CD4-positive, alpha-beta T cell treated with Interleukin-1 beta for 1 hour (primary cell): ENCODE measurements at places on chromosomes 12 and 14.

DNA sequence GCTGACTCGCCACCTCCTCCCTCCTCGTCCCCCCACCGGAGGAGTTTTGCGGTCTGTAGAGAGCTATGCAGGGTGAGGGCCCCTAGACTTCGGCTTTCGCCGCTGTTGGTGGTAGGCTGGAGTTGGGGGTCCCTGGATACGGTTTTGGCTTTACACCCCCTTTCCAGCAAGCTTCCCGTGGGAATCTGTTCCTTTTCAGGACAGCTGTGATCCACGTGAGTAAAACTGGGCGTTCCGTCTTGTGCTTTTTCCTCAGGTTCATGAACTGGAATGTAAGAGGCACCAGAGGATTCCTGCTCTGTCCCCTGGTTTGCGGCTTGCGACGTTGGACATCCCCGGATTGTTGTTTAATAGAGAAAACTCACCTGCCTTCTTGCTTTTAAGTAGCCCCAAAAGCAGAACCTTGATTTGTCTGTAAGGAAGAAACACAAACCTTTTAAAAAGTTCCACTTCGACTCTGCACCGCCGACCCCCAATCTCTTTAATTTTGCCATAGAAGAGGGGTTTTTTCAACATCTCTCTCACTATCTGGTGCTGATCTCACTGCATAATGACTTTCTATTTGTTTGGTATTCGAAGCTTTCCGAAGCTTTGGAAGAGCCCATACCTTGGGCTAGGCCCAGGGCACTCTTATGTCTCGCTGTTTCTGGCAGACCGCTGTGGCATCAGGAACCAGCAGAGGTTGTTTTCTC, 490 bp downstream of the PRORP start:
- no peak for DNase-seq

- DNase-seq, result no peak
Observed at GRCh38 chr14:92651758-92652406, 96.5 kb downstream of the LGMN start.

DNA sequence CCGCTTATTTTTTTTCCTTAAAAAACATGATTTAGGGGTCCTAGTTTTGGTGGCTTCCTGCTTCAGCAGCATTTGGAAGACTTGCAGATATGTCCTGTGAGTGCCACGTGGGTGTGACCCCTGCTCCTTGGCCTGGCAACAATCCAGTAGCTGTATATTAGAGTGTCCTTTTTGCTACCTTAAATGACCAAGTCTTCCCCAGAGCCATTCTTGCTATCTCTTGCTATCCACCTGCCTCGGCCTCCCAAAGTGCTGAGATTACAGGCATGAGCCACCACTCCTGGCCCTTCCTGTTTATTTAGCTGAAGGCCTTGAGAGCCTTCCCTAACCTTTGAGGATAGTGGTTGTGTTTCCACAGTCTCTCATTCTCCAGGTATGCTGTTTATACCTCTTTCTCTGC, 17.0 kb downstream of the TPCN1 start:
- no peak for DNase-seq

DNA sequence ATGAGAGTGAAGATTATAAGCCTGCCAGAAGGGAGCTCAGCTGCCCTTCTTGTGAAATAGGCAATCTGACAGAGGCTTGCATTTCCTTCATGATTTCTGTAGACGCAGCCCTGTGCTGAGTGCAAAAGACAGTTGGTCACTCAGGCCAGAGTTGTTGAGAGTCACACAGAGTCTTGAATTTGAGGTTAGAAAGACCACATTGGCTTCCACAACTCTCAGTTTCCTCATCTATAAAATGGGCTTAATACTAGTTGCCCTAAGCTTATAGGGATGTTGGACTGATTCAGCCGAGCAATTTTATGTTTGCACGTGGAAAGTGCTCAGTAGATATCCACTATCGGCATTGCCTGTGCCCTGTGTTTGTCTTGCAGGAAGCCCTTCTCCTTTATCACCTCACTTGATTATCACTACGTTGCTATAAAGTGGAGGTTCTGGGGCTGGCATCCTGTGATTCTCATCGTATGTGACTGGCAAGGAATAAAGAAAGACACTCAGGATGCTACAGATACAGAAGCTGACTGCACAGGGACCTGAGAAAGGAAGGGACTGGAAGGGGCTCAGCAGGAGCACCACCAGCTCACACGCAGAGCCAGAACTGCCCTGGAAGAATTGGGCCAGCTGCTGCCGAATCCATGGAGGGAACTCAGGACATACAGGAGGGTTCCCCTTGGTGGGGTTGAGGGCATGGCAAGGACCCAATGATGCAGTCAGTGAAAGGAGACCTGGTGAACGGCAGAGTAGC, 19.8 kb upstream of the SERPINA4 start:
- no peak for DNase-seq

DNA sequence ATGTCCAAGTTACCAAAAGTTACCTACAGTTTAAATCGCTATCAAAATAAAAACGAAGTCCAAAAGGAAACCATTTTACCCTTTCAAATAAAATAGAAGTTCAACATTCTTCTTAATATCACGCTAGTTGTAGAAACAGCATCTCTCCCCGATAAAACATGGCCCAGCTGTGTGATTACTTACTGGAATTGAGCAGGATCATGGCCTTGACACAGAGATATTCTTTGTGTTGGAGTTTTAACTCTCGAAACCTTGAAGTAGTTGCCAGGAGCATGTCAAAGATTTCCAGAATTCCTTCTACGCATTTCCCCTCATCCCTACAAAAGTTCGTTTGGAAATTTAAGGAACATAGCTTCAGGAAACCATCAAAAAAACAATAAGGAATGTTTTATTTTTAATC, 44.8 kb downstream of the ESR2 start:
- no peak for DNase-seq

DNA sequence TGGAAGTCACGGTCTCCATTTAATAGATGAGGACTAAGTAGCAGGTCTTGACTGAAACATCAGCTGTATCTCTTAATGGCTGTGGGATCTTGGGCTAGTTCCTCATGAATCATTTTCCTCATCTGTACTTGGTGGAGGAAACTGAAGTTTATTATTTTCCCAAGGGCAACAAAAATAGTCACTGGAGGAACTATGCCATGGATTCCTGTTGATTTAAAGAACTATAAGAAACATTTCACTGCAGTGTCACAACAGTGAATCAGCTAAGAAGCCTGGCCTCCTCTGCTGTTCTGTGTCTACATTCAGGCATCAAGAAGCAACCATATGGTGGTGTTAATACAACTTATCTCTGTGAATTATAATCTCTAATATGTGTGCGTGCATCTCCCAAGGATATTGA, 200.5 kb downstream of the STXBP6 start:
- no peak for DNase-seq

GRCh38 chr12:131077931-131078391, 124.3 kb downstream of the ADGRD1 start:
- no peak for DNase-seq

- no peak for DNase-seq
Observed at GRCh38 chr12:2138871-2139308, 86.1 kb downstream of the CACNA1C start.

- DNase-seq, result no peak
Observed at GRCh38 chr14:105664691-105665090, 138.3 kb downstream of the TMEM121 start.

DNA sequence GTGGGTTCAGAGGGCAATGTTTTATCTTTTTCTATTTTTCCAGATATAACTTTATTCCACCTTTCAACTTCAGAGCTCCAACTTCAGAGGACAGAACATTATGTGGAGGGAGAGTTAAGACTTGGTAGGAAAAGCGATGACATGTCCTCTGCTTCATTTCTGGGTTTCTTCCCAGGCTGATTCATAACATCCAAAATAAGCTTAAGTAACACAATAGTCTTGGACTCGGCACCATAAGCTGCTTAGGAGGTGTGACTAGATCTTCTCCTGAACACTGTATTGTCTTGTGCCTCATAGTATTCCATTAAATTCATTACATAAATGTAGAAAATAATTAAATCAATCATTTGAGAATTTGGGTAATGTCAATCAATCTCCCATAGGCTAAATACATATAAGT, 95.5 kb upstream of the PDE3A start:
- no peak for DNase-seq

DNA sequence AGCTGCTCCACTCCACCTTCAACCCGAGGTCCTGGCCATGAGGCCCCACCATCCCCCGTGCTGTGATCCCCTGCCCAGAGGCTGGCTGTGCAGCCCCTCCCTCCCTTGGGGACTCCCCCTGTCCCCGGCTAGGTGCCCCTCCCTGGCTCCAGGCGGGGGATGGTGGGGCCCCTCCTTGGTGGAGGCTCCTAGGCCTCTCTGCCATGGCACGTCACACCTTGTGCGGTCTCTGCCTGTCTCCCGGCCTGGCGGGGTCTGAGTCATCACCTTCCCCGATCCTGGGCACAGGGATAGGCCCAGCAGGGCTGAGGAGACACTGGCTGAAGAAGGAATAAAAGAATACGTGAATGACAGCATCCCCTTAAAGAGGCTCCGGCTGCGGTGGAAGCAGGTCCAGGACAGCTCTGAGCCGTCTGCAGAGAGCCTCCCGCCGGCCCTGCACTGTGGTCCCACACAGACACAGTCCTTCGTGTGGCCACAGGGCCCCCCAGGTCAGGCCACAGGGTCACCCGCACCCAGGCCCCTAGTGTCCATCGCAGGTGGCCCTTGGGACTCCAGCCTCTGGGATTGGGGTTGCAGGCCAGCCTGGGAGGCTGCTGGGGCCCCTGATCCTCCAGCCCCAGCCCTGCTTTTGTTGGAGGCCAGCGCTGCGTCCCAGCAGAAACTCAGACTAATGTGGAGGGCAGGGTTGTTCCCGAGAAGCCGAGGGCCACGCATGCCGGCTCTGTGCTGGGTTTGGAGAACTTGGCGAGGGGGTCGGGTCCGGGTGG, 43.6 kb downstream of the KIF26A start:
- DNase-seq, result no peak

DNA sequence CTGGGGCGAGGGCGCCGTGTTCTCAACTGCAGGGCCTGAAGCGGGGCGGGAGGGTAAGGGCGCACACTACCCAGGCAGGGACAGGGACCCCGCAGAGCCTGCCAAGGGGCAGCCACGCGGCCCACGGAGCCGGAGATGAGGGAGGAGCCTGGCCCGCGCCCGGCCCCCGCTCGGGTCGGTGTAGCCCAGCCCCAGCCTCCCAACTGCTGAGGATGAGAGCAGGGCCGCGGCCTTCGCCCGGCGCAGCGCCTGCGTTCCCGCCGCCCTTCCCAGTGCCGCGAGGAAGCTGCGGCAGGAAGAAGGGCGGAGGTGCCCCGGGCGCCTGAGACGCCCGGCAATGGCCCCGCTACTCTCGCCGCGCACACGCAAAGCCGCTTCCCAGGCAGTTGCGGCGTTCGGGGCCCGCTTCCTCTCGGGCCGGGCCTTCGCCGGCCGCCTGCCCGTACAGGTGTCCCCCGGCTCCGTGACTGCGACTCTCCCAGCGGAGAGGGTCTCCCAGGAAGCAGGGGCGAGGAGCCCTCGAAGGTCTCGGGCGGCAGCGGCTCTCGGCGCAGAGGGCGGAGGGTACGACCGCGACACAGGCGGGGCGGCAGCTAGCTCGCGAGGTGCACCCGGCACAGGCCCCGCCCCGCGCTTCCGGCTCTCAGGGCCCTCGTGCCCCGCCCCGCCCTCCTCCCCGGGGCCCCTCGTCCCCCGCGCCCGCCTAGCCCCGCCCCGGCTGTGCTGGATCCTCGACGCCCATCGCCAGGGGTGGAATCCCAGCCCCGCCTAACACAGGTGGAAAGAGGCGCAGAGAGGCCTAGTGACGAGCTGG, 24.8 kb upstream of the YY1 start:
- peak; percentile 91 for DNase-seq

DNA sequence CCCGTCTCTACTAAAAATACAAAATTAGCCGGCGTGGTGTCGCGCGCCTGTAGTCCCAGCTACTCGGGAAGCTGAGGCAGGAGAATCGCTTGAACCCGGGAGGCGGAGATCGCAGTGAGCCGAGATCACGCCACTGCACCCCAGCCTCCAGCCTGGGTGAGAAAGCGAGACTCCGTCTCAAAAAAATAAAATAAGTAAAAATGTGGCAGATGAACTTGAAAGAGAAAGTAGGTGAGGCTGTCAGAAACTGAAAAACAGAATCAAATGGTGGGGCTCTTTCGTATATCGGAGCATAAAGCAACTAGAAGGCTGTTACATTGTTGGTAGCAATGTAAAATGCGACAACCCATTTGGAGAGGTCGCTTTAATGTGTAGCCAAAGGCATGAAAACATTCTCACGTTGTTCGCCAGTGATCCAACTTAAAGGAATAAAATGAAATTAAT, 767 bp upstream of the CCNT1 start:
- no peak for DNase-seq

DNA sequence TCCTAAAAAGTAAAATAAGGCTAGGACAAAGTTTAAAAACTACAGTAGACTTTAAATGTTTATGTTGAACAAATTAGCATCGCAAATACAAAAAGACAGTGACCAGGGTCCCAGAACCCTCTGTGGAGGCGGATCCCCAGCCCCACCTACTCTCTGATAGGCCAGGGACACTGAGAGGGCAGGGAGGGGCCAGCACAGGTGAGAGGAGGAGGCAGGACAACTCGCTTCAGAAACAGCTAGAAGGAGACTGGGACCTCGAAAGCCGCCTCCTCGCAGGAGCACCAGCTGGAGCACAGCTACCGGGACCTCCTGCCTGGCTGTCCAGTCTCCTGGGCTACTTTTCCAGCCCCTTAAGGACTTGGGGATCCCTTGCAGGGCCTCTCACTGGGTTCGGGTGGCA, 992 bp downstream of the DNAH10 start:
- DNase-seq, result no peak

GRCh38 chr14:74763803-74764531, 851 bp downstream of the YLPM1 start:
- DNase-seq, result no peak

DNA sequence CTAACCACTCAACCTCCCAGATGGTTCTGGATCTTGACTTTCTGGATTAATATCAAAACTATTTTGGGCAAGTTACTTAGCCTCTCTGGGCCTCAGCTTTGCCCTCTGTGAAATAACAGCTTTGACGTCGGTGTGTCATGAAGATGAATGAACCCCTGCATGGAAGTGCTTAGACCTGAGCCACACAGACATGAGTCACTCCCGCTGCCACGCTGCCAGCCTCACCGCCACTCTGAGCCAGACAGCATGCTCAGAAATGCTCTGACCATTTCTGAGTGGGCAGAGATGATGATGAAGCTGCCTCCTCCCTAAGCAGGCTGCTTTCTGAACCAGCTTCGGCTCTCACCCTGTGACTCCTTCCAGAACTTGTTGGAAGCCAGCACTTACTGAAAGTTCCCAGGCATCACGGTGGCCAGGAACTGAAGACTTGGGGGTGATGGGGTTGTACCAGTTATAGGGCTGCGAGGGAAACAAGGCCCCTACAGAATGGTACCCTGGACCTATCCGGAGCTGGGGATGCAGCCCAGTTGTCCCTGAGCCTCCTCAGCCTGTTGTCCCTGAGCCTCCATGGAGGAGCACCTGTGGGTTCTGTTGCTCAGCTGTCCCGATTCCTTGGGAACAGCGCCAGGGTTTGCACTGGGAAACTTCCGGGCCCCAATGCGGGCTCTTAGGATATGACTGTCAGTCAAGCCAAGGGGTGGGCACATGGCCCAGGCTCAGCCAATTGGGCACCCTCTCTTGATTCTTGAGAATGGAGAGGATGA, 2.0 kb upstream of the CCDC197 start:
- DNase-seq, result no peak

DNA sequence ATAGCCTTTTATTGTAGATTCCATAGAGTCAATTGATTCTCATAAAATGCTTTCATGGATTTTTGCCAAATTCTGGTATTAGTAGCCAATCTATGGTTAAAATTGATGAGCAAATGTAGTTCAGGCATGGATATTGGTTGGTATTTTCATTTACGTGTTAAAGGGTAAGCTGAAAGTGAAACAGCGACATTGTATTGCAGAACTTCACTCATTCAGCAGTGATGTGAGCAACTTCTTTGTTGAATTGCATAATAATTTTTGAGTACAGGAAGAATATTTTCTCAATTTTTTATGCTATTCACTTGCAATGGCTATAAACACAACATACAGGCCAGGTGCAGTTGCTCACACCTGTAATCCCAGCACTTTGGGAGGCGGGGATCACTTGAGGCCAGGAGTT, 24.2 kb upstream of the FAM222A start:
- no peak for DNase-seq
